ENCODE measurements at places on chromosomes 1 and 21.

- DNase-seq: no peak
These were observed 15.2 kb downstream of the DOP1B start for GRCh38 chr21:36171741-36172331.

- no peak for DNase-seq
These were observed 86.1 kb downstream of the CLSTN1 start for GRCh38 chr1:9737671-9738070.

GRCh38 chr1:89465201-89465600 lies 59.4 kb upstream of the LRRC8B start:
- no peak for DNase-seq

DNA sequence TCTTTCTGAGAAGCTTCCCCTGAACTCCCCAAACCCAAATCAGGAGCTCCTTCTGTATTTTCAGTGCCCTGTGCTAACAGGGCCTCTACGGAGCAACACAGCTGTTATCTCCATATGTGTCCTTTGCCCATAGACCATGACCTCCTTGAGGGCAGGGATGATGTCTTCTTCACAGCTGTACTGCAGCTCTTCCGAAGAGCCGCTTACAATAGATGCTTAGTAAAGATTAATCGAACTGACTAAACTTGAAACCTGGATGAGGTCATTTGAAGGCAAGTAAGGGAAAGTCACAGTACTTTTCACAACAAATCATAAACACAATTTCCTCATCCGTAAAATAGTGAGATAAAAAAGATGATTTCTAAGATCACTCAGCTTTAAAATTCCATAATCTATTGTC lies 4.4 kb upstream of the KCNN3 start:
- DNase-seq: no peak

- no peak for DNase-seq
These were observed 642.8 kb downstream of the PLA2G4A start for GRCh38 chr1:187471555-187471954.

DNA sequence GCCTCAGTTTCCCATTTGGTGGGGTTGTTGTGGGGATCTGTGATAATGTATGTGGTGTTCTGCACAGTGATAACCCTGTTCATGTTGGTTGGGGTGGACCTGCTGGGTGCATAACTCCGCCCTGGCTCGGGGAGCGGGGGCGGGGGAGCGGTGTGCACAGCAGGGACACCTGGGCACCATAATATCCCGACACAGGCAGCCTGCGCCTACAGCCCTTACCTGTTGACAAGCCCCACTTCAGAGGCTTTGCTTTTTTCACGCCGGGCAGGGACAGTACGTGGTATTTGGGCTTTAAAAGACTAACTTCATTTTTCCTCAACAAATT lies 48.0 kb upstream of the ACOT11 start:
- no peak for DNase-seq

DNA sequence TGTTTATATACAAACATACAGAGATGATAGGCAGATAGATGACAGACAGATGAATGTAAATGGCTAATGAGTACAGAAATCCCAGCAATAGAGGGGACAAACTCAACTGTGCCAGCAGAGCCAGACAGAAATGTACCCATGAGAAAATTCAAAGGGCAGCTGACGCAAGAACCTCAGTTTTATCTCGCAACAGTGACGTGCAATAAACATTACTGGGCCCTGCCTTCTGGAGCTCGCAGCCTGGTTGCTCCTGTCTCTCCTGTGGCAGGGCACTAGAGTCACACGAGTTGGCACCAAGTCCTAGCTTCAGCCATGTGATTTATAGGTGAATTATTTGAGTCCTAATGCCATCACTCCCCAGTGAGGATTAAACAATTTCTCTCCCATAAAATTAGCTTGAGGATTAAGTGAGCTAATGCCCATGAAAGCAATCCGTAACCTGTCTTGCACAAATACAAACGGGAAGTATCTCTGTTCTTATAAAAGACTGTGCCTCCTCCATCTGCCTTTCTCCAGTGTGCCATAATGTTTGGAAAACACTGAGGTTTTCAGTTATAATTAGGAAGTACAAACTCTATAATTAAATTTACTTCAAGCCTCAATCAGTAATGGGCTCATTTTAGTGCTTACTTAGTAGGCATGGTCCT lies 50.7 kb downstream of the VAV3 start:
- DNase-seq: no peak

- no peak for DNase-seq
These were observed 65.4 kb upstream of the LYST start for GRCh38 chr1:235932090-235932510.

DNA sequence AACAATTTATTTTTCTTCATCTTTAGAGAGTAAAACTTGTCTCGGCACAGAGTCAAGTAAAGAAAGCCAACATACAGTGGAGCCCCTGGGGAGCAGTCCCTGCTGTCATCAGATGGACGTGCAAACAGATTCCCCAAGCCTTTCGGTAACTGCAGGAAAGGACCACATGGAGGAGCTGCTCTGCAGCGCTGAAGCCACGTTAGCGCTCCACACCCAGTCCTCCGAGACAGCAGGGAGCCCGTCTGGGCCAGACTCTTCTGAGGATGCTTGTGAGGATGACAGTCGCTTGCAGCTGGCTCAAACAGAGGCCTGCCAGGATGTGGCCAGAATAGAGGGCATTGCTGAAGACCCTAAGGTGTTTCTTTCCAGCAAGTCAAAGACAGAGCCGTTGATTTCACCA lies 77.1 kb upstream of the SCCPDH start:
- no peak for DNase-seq

DNA sequence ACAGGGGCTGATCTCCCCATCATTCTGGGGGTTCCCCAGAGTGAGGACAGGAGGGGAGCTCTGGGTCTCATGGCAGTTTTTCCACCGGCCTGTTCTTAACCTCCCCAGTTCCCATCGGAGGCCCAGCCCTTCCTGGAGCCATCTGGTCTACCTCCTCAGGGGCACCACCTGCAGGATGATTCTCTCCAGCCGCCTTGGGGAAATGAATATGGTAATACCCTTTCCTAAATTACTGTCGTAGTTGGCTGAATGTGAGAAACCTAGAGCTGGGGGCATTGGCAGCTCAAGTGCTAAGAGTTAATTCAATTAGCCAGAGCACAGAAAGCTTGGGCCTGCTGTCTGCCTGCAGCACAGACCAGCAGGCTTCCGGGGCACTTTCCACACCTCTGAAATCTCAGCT lies 64.9 kb downstream of the TAS1R2 start:
- no peak for DNase-seq

Measured in stimulated activated CD8-positive, alpha-beta memory T cell treated with anti-CD3 and anti-CD28 coated beads, Interleukin-15, amount 100 ng/mL, for 4 hours (primary cell).